ENCODE measurements at places on chromosomes 4 and X. TPM values are rescaled to one million over a fixed set of nuclear protein-coding genes. Genes with fewer than 3 reads are reported as not detected.

Gene ASB11
- total RNA-seq = not detected

Gene ZNF732
- 0.16 TPM for total RNA-seq

Gene ADH7
- total RNA-seq = not detected

Gene SYNPO2
- total RNA-seq = 393 TPM

GRCh38 chr4:106370214-106370613, 1.6 kb upstream of the GIMD1 start:
- H3K36me3 ChIP-seq = no peaks in the 10 kb centered on the region
- H3K4me3 ChIP-seq = no peak overlapping the region
- H3K27me3 ChIP-seq = no peaks in the 10 kb centered on the region
- peaks cover 10% of the 10 kb centered on the region for H3K4me1 ChIP-seq

DNA sequence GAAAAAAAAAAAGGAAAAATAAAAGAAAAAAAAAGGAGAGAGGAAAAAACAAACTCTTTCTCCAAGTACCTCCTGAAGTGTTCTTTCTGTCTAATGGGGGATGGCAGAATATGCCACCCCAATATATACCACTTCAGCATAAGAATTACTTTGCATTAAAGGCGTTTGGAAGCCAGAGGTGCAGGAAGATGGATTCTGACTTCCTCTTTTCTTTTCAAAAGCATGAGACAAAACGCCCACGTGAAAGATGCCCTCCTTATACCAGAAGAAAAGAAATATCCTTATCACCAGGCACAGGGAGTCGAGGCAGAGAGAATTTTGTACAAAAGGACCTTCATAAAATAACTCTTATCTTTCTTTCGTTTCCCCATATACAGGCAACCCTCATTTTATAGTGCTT, 40.9 kb downstream of the COX18 start:
- no peaks in the 10 kb centered on the region for H3K27me3 ChIP-seq
- no peak for DNase-seq
- H3K36me3 ChIP-seq = no peaks in the 10 kb centered on the region
- H3K27ac ChIP-seq = no peak overlapping the region
- H3K4me3 ChIP-seq = no peak overlapping the region

- H3K27me3 ChIP-seq = no peaks in the 10 kb centered on the region
- H3K4me1 ChIP-seq = no peaks in the 10 kb centered on the region
- H3K36me3 ChIP-seq = no peaks in the 10 kb centered on the region
- no peak overlapping the region for H3K27ac ChIP-seq
- no peak overlapping the region for H3K4me3 ChIP-seq
- no peak for DNase-seq
These were observed 205.6 kb upstream of the HS3ST1 start for GRCh38 chr4:11634283-11634682.

DNA sequence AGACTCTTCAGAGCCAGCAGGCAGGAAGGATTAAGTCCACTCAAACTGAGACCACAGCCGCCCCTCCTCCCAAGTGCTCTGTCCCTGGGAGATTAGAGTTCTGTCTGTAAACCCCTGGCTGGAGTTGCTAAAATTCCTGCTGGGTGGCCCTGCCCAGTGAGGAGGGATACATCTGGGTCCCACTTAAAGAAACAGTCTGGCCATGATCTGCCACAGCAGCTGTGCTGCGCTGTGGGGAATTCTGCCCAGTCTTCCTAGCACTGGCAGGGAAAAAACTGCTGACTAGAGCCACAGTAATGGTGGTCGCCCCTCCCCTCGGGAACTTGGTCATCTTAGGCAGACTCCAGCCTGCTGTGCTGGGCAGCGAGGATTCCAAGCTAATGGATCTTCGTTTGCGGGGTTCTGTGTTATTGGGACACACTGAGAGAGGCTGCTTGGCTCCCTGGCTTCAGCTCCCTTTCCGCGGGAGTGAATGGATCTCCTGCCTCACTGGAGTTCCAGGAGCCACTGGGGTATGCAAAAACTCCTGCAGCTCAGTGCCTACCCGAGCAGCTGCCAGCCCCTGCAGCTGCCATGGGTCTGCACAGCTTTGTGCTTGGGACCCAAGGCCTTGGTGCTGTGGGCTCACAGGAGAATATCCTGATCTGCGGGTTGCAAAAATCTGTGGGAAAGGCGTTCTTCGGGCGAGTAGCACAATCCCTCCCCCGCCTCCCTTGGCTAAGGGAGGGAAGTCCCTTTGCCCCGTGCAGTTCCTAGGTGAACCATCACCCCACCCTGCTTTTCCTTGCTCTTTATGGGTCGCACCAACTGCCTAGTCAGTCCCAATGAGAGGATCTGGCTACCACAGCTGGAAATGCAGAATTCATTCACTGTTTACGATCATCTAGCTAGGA, 15.7 kb downstream of the ZXDB start:
- H3K27ac ChIP-seq = no peak overlapping the region
- no peak overlapping the region for H3K4me3 ChIP-seq
- H3K4me1 ChIP-seq = no peaks in the 10 kb centered on the region
- H3K36me3 ChIP-seq = no peaks in the 10 kb centered on the region
- no peaks in the 10 kb centered on the region for H3K27me3 ChIP-seq
- no peak for DNase-seq

DNA sequence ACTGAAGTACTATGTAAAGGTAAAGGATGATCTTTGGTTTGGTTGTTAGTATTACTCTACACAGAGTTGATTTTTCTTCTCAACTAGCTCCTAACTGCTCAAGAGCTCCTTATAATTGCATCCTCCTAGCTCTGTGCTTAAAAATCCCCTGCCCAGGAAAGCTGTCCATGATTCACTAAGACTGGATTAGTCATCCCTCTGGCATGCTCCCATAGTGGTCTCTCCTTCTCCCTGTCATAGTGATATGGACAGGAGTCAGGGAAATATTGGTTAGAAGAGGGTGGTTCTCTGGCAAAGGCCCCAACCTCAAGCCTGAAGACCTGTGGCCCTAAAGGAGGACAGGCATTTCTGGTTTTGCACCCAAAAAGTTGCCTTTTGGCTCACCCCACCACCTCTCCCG, 242.3 kb upstream of the KCNIP4 start:
- H3K27me3 ChIP-seq = no peaks in the 10 kb centered on the region
- no peak overlapping the region for H3K27ac ChIP-seq
- H3K4me1 ChIP-seq = no peaks in the 10 kb centered on the region
- H3K4me3 ChIP-seq = no peak overlapping the region
- no peak for DNase-seq

DNA sequence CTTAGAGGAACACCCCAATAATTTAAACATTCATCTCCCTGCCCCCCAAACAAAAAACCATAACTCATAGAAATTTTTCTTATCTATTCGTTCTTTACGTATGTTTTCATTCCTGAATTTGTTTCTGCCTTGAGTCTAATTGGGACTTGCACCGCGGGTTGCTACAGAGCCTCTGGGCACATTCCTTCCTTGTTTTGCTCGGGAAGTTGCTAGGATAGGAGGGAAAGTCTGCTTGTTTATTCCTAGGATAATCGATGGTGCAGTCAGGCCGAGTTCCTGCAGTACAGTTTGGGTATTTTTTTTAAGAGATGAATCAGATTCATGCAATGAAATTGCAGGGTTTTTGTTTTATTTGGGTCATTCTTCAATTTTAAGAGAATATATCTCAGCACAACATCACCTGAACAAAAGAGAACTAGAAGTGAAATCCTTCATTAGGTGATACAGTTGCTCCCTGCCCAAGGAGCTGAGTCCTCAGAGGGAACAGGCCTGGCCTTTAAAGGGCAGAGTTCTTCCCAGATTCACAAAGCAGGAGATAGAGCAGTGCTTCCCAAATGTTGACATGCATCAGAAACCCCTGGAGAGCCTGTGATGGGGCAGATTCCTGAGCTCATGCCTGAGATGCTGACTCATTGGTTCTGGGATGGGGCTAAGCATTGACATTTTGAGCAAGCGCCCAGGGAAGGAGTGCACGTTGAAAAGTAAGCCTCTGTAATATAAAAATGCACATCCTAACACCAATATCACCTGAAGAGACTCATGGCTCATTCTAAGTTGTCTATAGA, 114.9 kb upstream of the FAM9B start:
- H3K27ac ChIP-seq = no peak overlapping the region
- H3K4me1 ChIP-seq = no peaks in the 10 kb centered on the region
- no peak overlapping the region for H3K4me3 ChIP-seq
- no peaks in the 10 kb centered on the region for H3K27me3 ChIP-seq
- no peaks in the 10 kb centered on the region for H3K36me3 ChIP-seq
- DNase-seq = no peak

GRCh38 chr4:57854748-57855147, 744.6 kb upstream of the IGFBP7 start:
- no peak overlapping the region for H3K4me3 ChIP-seq
- no peak for DNase-seq
- no peak overlapping the region for H3K27ac ChIP-seq
- no peaks in the 10 kb centered on the region for H3K27me3 ChIP-seq
- H3K4me1 ChIP-seq = no peaks in the 10 kb centered on the region

DNA sequence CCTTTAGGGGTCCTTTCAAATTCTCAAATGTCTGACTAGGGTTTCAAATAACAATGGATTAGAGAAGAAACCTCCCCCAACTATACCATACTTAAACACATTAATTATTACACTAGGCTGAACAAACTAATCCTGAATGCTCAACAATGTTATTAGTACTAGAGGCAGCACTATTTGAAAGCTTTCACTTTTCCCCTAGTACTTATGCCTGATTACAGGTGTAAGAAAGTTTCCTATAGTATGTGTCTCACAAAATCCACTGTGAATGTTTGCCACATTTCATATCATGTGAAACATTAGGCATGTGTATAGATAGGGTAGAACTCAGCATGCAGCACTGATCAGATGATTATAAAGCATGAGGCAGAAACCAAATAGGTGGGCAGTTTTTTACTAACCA, 336.2 kb downstream of the ZNF674 start:
- no peak for DNase-seq
- peaks cover 2% of the 10 kb centered on the region for H3K4me1 ChIP-seq
- H3K27ac ChIP-seq = no peak overlapping the region
- H3K36me3 ChIP-seq = no peaks in the 10 kb centered on the region
- no peaks in the 10 kb centered on the region for H3K27me3 ChIP-seq

DNA sequence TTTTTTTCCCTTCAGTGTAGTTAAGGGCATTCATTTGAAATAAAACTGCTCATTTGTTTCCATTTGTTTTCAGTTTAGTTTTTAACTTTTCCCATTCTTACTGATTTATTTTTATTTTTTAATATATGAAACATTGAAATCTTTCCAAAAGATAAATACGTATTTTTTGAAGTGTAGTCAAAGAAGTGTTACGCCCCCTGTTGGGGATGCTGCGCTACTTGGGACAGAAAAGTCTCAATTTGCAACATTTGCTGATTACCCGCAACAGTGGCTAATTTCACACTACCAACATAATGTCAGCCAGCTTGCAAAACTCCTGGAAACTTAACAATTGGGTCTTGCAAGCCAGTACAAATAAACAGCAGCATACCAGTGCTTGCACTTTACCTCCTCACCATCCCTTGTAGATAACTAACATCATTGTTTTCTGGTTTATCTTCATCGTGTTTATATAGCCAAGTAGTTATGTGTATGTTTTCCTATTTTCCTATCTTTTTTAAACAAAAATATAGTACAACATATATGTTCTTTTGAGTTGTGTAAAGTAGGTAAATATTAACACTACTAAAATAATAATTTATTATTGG, 158.6 kb downstream of the STPG2 start:
- H3K27ac ChIP-seq = no peak overlapping the region
- no peak overlapping the region for H3K4me3 ChIP-seq
- no peaks in the 10 kb centered on the region for H3K27me3 ChIP-seq
- DNase-seq = no peak
- H3K36me3 ChIP-seq = no peaks in the 10 kb centered on the region

DNA sequence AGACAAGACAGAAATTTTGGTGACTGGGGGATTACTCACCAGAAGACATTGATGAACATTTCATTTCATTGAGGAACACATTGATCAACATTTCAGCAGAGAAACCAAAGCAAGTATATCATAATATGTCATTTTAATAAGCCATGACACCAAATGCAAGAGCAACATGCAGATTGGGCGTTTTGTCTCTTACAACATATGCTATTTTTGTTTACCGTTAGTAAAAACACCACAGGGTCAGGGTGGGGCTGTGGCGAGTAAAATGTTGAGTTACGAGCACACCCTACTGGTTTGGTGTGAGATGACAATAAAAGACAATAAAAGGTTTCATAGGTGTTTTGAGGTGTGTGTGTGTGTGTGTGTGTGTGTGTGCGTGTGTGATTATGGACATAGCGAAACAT, 294.5 kb downstream of the PDGFC start:
- no peaks in the 10 kb centered on the region for H3K36me3 ChIP-seq
- H3K4me3 ChIP-seq = no peak overlapping the region
- H3K27me3 ChIP-seq = peaks cover 2% of the 10 kb centered on the region
- H3K4me1 ChIP-seq = no peaks in the 10 kb centered on the region
- H3K27ac ChIP-seq = no peak overlapping the region

DNA sequence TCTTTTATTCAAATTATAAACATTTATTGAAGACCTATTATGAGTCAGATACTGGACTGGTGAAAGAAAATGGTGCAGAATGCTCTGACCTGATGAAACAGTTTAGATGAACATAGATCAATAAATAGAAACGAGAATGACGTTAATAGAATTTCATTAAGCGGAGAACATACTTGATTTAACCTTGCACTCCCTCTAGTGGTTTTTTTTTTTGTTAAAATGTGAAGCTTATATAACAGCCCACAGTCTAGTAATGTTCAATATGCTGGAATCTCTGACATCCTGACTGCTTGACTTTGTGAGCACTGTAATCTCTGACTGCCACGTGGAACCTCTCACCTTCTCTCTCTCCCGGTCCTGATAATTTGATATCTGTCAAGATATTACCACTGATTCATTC, 32.3 kb downstream of the HDAC8 start:
- no peak for DNase-seq
- H3K27ac ChIP-seq = no peak overlapping the region
- no peaks in the 10 kb centered on the region for H3K4me1 ChIP-seq

GRCh38 chr4:92615049-92615448, 311.3 kb downstream of the GRID2 start:
- H3K27ac ChIP-seq = no peak overlapping the region
- H3K4me1 ChIP-seq = no peaks in the 10 kb centered on the region
- no peak overlapping the region for H3K4me3 ChIP-seq
- H3K36me3 ChIP-seq = no peaks in the 10 kb centered on the region

GRCh38 chr4:76690011-76690905, 207.7 kb downstream of the SOWAHB start:
- H3K27ac ChIP-seq = peak overlapping the region; percentile 77
- no peak for DNase-seq
- H3K36me3 ChIP-seq = no peaks in the 10 kb centered on the region
- peaks cover 9% of the 10 kb centered on the region for H3K4me1 ChIP-seq

- H3K27ac ChIP-seq = no peak overlapping the region
- no peaks in the 10 kb centered on the region for H3K4me1 ChIP-seq
- no peaks in the 10 kb centered on the region for H3K27me3 ChIP-seq
- H3K36me3 ChIP-seq = no peaks in the 10 kb centered on the region
These were observed 20.1 kb downstream of the ATP7A start for GRCh38 chrX:77930581-77930980.

DNA sequence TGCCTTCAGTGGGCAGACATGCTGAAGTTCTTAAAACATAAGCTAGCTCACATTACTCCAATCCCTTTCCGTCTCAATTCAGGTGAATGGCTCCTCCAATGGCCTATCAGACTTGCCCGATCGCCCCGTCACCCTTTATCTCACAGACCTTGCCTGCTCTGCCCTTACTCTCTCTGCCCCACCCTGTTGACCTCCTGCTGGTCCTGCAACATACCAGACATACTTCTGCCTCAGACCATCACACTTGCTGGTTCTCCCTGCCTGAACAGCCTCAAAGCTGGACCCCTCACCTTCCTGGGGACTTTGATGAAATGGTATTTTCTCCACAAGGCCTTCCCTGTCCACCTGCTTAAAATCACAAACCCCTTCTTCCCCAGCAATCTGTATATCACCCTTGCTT, 340.1 kb upstream of the NR3C2 start:
- no peaks in the 10 kb centered on the region for H3K36me3 ChIP-seq
- H3K4me1 ChIP-seq = no peaks in the 10 kb centered on the region
- H3K27me3 ChIP-seq = no peaks in the 10 kb centered on the region
- H3K27ac ChIP-seq = no peak overlapping the region

Data from aorta (tissue), 5 donors.